ENCODE measurements at places on chromosomes 5 and 9. TPM values are rescaled to one million over a fixed set of nuclear protein-coding genes. Genes with fewer than 3 reads are reported as not detected.

PRR16 gene
- 17.3 TPM for total RNA-seq

OR1J2 gene
- not detected for total RNA-seq

CAMK2A gene
- total RNA-seq: 0.88 TPM

SLC45A2 gene
- total RNA-seq: 1.4 TPM

DOCK2 gene
- total RNA-seq: 0.60 TPM

GRCh38 chr5:28896949-28897348 lies 1858.6 kb upstream of the CDH9 start:
- H3K4me1 ChIP-seq: no peaks in the 10 kb centered on the region
- H3K27me3 ChIP-seq: no peaks in the 10 kb centered on the region
- no peak overlapping the region for H3K4me3 ChIP-seq
- no peaks in the 10 kb centered on the region for H3K36me3 ChIP-seq
- H3K27ac ChIP-seq: no peak overlapping the region

DNA sequence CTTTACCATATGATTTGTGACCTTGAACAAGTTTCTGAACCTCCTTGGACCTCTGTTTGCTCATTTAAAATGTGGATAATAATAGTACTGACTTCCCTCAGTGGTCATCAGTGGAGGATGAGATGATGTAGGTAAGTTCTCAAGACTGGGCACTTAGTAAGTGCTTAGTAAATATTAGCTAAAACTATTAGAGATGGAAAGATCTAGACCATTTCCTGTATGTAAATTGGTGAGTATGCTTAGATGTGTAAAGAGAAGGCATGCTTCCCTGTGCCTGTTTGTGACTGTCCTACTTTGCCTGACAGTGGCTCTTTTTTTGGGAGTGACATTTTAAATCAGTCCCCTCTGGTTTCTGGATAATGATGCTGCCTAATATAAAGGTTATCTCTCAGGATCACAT lies 288.1 kb downstream of the GABRB2 start:
- H3K4me3 ChIP-seq: no peak overlapping the region
- H3K4me1 ChIP-seq: peaks cover 3% of the 10 kb centered on the region
- no peaks in the 10 kb centered on the region for H3K27me3 ChIP-seq
- DNase-seq: no peak
- no peaks in the 10 kb centered on the region for H3K36me3 ChIP-seq

DNA sequence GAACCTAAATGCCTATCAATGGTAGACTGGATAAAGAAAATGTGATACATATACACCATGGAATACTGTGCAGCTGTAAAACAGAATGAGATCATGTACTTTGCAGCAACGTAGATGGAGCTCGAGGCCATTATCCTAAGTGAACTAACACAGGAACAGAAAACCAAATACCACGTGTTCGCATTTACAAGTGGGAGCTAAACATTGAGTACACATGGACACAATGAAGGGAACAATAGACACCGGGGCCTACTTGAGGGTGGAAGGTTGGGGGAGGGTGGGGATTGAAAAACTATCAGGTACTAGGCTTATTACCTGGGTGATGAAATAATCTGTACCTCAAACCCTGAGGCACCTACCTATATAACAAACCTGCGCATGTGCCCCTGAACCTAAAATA lies 22.4 kb upstream of the DEPDC1B start:
- H3K27ac ChIP-seq: no peak overlapping the region
- H3K27me3 ChIP-seq: no peaks in the 10 kb centered on the region
- no peaks in the 10 kb centered on the region for H3K4me1 ChIP-seq
- H3K36me3 ChIP-seq: no peaks in the 10 kb centered on the region
- no peak overlapping the region for H3K4me3 ChIP-seq

- DNase-seq: no peak
- no peaks in the 10 kb centered on the region for H3K27me3 ChIP-seq
- no peak overlapping the region for H3K4me3 ChIP-seq
- no peaks in the 10 kb centered on the region for H3K4me1 ChIP-seq
- H3K27ac ChIP-seq: peak overlapping the region; percentile 54
- no peaks in the 10 kb centered on the region for H3K36me3 ChIP-seq
These were observed 243.0 kb upstream of the PTGER4 start for GRCh38 chr5:40436535-40437237.

DNA sequence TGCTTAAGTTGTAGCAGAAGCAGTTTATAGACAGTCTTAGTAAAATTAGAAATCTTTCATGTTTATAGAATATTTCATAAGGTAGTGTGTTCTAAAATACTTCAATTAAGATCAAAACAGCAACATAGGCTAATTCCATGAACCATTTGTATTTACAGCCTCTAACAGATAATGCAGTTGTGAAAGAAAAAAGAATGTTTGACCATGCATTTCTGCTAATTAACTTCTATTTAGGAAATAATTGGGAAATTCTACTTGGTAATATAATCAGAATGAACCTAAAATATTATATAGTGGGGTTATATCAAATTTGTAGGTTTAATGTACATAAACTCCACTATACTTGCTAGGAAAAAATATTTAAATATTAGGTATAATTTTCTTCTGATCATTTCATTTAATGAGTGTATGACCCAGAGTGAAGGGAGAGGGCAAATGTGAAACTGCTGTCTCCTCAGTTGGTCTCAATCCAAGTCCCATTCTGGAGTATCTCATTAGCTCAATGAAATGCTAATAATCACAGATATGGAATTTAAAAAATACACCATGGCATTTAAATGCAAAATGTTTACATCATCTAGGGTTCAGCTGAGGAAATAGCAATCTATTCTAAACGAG lies 34.9 kb downstream of the ALDH1A1 start:
- no peak overlapping the region for H3K4me3 ChIP-seq
- no peaks in the 10 kb centered on the region for H3K36me3 ChIP-seq
- no peak overlapping the region for H3K27ac ChIP-seq
- no peak for DNase-seq
- H3K27me3 ChIP-seq: no peaks in the 10 kb centered on the region

Data from hepatocyte (in vitro differentiated cells).